ENCODE measurements at places on chromosomes 5 and 9. TPM values are rescaled to one million over a fixed set of nuclear protein-coding genes. Genes with fewer than 3 reads are reported as not detected.
A peak's percentile ranks its signal among the peaks of the same experiment; 100 is the strongest.

DNA sequence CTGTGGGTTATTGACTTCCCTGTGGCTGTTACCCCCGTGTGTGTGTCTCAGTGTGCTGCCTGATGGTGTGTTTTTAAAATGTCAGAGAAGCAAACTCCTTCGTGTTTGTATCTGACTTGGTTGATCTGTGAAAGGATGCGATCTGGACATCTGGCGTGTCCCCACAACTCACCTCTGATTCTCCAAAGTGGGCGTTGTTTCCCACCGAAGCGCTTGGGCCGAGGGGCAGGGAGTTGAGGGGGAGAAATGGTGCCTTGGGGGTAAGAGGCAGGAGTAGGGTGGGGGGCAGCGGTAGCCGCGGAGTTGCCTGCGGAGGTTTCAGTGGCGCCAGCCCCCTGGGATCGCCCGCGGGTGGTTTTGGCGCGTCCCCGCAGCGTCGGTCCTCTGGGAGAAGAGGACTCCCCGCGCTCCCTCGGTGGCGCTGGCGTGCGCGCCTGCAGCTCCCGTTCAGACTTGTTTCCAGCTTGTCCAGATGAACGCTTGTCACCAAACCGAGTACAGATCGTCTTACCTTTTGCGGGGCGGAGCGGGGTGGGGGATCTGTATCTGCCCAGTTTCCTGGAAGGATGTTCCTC, 1.1 kb downstream of the MAST4 start:
- no peak for DNase-seq
- H3K4me3 ChIP-seq, result peak overlapping the region; percentile 74

DNA sequence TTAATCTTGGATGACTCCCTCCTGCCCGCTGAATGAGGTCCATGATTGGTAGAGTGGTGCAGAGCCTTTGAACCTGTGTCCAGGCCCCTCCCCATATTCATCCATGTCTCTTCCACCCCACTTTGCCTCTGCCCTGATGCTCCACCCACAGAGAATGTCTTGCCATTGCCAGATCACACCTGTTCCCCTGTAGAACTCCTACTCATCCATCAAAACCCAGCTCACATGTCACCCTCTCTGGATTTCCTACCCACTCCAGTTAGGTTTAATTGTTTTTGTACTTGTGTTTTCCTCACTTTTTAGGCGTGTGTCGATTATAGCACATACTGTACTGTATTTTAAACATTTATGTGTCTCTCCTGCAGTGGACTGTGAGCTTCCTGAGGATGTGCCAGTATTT, 107.0 kb upstream of the CTSL start:
- DNase-seq, result no peak
- no peak overlapping the region for H3K4me3 ChIP-seq

- no peaks in the 10 kb centered on the region for H3K36me3 ChIP-seq
- H3K27me3 ChIP-seq, result no peaks in the 10 kb centered on the region
- no peak for DNase-seq
- no peaks in the 10 kb centered on the region for H3K4me1 ChIP-seq
- H3K4me3 ChIP-seq, result no peak overlapping the region
- no peak overlapping the region for H3K27ac ChIP-seq
Measured at GRCh38 chr9:116238225-116238624, 84.6 kb downstream of the PAPPA start.

GRCh38 chr9:120303519-120303918, 276.4 kb downstream of the CDK5RAP2 start:
- H3K36me3 ChIP-seq, result no peaks in the 10 kb centered on the region
- no peaks in the 10 kb centered on the region for H3K4me1 ChIP-seq
- no peak for DNase-seq
- H3K27me3 ChIP-seq, result no peaks in the 10 kb centered on the region

GRCh38 chr5:179187681-179188575, 127.8 kb downstream of the ZNF354C start:
- H3K4me3 ChIP-seq, result no peak overlapping the region
- no peaks in the 10 kb centered on the region for H3K27me3 ChIP-seq
- H3K36me3 ChIP-seq, result no peaks in the 10 kb centered on the region

SPINK6 gene
- not detected for total RNA-seq

TEX48 gene
- total RNA-seq, result not detected

GRCh38 chr5:74870299-74871067, 4.3 kb upstream of the FAM169A start:
- no peak for DNase-seq
- no peak overlapping the region for H3K27ac ChIP-seq
- no peak overlapping the region for H3K4me3 ChIP-seq
- H3K4me1 ChIP-seq, result no peaks in the 10 kb centered on the region
- H3K36me3 ChIP-seq, result no peaks in the 10 kb centered on the region

DNA sequence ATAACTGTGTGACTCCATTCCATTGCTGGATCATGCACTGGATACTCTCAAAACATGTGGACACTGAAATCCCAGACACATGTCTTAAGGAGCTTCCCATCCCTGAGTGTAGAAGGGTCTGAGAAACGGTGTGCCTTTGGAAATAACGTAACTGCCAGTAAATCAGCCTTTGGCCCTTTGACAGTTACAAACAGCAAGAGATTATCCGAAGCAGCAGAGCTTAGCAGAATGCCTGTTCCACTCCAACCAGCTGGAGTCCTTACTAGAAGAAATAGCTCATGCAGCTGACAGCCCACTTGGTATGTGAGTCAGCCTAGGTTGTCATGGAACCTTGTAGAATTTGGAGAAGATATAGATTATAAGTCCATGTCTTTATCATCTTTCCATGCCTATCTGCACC, 7.0 kb downstream of the TMEM252 start:
- H3K27ac ChIP-seq, result no peak overlapping the region
- no peak overlapping the region for H3K4me3 ChIP-seq
- peaks cover 28% of the 10 kb centered on the region for H3K4me1 ChIP-seq
- no peaks in the 10 kb centered on the region for H3K27me3 ChIP-seq
- no peak for DNase-seq

Measured in gastrocnemius medialis (tissue), 4 donors.